HTR-8/SVneo (cell line): ENCODE measurements at places on chromosomes 4 and X.

DNA sequence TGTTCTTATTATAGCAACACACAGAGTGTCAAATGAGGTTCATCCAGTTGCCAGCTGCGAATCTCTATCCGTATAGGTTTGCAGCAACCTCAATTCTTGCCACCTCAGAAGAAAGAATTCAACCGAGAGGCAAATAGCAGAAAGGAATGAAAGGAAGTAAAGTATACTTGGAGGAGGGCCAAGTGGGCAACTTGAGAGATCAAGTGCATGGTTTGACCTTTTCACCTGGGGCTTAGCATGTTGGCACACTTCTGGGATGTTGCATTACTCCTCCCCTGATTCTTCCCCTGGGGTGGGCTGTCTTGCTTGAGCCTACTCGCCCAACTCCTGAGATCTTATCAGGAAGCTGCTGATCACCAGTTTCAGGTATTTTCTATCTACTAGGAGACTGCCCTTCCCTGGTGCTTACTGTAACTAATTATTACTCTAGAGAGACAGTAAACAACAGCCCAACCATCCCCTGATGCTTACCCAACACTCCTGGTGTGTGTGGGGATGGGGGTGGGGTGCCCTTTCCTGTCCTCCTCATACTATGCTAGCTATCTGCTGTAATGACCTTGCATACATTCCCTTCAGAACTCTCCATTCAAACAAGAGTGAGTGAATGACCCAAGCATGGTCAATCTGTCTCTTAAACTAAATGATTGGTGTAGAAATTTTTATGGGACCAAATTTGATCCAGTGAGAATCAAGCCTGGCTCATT, 7.3 kb upstream of the TMEM33 start:
- DNase-seq: no peak

DNA sequence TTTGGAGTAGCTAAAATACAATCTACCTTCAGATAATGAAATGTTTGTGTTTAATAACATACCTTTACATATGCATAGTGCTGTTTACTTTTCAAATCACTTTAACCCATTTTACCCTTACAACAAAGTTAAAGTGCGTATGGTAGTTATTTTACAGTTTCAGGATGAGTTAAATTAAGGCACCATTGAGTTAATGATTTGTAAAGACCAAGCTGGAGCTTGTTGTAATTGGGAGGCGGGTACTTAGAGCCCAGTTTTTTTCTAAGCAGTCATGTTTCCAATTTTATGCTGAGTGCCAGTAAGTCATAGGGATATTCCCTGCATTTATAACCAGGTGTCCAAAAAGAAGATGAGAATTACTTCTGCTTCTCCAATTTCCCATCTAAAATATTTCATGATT, 84.2 kb upstream of the NRK start:
- DNase-seq: no peak

GRCh38 chr4:127293496-127293895, 339.3 kb upstream of the INTU start:
- no peak for DNase-seq

- no peak for DNase-seq
Measured at GRCh38 chr4:48307528-48307927, 33.8 kb upstream of the SLAIN2 start.

DNA sequence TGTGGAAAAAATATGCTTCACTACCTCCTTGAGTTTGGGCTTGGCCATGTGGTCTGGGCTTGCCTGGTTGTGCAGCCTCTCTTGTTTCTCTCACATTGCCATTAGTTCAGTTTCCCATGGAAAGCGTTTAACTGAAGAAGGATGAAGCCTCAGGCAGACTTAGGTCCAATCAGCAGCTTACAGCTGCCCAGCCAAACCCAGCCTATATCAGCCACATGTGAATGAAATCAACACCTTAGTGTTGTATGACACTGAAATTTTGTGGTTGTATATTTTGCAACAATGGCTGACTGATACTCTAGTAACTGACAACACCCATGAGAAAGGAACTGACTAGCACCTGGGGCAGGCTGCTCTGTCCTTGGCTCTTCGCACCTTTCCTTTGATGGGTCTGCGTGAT, 81.2 kb downstream of the KLF8 start:
- no peak for DNase-seq

DNA sequence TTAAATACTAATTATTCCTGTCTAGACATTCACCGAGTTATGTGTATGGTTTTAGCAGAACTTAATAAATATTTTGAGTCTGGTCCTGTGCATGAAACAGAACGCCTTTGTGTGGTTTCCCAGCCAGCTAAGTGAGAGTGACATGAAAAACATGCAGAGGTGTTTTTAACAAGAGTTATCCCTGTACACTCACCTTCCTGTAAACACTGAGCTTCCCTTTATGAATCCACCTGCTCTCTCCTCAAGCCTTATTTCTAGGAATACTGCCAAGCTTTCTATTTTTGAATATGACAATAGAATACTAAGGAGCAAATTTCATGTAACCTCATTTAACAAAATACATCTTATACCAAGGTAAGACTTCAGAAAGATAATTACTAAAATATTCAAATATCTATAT, 270.3 kb upstream of the CTSO start:
- DNase-seq: no peak

GRCh38 chr4:7186031-7186430, 6.3 kb upstream of the SORCS2 start:
- DNase-seq: peak; percentile 53

DNA sequence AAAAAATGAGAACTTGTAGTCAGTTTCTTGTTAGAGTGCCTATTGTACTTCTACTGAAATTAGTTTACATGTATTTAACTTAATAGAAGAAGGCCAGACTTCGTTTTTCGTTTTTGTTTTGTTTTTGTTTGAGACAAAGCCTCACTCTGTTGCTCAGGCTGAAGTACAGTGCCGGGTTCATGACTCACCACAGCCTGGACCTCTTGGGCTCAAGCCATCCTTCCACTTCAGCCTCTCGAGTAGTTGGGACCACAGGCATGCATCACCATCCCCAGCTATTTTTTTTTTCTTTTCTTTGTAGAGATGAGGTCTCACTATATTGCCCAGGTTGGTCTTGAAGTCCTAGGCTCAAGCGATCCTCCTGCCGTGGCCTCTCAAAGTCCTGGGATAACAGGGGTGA, 793.9 kb downstream of the ADGRL3 start:
- DNase-seq: no peak

DNA sequence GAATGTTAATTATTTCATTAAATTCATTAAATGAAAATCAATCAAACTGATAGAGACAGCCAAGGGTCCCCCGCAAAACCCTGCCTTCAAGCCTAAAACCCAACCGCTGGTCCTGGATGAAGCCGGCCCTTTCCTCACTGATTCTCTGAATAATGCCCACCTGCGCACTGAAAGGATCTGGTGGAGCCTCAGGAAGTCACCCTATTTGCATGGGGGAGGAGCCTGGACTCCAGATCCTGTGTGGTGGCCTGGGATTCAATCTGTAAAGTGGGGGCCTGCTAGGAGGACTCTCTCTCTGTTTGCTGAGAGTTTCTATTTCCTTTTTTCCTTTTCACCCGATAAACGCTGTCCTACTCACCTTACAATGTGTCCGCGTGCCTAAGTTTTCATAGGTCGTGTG, 97.9 kb upstream of the ADAMTS3 start:
- no peak for DNase-seq

GRCh38 chr4:129978315-129978714, 882.4 kb downstream of the C4orf33 start:
- DNase-seq: no peak

DNA sequence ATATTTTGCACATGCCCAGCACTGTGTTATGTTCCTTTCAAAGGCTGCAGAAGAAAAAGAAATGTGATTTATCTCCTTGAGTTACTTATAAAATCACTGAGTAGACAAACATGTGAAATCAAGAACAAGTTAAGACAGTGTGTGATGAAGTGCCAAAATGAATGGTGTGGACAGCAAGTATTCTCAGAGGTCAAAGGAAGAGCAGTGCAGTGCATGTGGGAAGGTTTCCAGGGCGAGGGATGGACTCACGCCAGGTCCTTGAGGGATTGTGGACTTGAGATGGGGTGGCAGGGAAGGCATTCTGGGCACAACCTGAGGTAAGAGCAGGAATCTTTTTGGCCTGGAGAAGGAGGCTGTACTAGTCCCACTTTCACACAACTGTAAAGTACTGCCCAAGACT, 115.5 kb downstream of the FNIP2 start:
- DNase-seq: no peak

GRCh38 chr4:70613306-70614183, 15.0 kb upstream of the ENAM start:
- no peak for DNase-seq

GRCh38 chr4:183873409-183874185, 31.5 kb upstream of the STOX2 start:
- DNase-seq: no peak

DNA sequence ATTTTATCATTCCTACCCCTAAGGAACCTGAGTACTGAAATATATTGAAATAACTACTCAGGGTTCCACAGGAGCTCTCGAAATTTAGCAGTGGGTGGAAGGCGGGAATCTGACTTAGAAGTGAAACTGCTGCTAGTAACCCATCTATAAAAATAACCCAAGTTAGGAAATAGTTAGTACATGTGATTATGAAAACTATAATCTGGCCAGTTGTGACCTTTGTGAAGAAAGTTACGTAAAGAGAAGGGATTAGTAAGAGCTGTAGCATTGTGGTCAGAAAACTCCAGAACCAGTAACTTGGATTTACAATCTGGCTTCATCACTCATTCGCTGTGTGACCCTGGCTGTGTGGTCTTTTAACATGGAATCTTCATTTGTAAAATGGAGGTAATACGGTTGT, 175.5 kb downstream of the RAPGEF2 start:
- DNase-seq: no peak

GRCh38 chrX:34884817-34885216, 57.8 kb upstream of the FAM47B start:
- peak; percentile 9 for DNase-seq

DNA sequence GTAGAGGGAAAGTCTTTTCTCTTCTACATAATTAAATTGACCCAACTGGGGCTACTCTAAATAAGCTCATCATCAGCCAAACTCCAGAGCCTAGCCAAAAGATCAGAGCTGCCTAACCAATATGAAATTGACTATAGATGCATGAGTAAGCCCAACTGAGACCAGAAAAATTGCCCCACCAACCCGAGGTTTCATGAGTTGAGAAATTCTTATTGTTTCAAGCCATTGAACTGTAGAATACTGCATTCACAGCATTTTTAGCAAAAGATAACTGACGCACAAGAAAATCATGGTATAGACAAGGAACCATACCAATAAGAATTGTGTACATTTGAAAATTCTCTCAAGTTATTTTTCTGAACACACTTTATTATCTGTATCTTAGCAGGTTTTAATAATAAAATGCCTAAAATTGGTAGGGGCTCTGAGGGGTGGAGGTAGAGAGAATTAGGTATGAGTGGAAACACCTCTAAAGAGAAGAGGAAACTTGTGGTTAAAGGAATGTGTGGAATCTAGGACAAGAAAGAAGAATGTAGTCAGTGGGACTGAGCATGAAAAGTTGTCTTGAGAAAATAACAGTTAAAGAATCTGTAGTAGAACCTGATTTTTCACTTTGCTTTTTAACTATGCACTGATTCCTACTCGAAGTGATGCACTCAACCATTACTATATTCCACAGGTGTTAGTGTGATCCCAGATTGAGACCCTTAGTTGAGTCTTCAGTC, 200.9 kb upstream of the PPP1R2C start:
- no peak for DNase-seq

DNA sequence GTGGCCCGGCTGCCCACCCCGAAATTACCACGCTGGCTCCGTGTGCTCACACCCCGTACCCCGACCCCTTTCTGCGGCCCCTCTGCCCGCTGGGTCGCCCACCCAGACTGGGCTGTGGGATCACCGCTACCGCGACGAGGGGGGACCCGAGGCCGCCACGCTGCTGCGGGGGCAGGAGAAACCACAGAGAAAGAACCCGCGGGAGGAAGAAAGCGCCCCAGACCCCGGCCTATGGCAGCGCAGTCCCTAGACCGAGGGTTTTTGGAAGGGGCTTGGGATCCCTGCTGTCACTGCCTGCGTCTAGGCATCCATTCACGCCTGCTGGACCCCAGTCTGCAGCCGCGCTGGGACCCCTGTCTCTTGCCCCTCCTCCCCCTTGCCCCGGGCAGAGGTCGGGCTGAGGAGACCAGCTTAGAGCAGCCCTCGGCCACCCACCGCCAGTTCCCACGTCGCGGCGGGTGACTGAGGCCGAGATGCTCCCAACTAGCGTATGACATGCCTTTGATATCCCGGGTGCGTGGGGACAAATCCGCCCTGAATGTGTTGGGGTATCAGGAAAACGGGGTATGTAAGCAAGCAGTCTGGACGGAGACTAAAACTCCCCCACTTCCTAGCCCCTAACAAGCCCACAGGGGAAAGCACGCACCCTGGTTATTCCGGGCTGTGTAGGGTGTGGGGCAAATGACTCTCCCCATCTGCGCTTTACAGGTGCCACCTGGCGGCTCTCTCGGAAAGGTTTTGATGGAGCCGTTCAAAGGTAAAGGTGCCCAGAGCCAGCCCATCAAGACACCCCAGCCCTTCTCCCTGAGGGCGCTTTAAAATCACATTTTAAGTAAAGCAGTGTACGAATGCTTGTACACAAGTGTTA, 862 bp upstream of the INPP4B start:
- DNase-seq: peak; percentile 15

DNA sequence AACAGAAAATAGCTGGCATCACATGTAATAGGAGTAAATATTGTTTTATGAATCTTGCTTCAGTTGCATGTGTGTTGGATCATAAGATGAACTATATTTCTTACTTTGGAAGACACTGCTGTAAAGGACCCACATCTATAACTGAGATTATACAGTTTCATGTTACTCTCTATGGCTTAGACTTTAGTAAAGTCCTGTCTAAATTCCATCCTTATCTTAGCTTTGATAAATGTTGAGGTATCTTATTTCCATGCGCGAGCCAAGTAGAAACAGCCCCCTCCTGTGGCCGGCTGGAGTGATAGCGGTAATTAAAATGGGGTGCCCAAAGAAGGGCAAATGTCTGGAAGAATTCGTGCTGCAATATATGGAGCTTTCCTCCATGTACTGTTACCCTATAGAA, 43.0 kb downstream of the CCDC158 start:
- DNase-seq: peak; percentile 19

DNA sequence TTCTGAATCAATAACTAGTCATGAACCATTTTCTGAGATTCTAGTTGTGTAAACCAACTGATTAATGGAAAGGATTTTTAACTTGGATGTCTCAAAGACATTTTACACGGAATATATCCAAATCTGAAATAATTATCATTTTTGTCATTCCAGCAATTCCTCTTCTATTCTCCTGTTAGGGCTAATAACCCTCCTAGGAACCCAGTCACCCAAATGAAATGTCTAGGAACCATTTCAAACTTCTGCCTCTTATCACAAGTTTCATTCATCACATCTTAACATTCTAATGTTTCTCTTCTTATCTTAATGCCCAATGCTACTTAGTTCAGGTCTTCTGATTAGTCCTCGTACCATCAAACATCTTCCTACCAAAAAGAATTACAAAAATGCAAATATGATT, 639.8 kb downstream of the DMD start:
- DNase-seq: no peak

DNA sequence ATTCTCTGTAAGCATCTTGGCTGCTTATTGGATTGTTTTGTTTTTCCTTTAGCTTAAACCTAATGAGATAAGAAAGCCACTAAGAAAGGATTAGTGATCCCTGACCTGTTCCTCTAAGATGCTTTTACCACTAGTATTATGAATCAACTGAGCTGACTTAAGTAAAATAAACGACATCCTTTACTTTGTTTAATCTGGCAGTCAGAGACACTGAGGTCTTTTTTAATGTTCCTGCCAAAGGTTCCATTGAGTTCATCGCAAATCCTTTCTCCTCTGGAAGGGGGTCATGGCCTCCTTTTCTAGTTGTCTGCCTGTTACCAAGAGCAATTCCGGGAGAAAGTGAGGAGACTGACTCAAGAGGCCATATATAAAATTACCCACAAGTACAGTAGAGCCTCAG, 1038.3 kb upstream of the SLIT2 start:
- DNase-seq: no peak
